ENCODE measurements at places on chromosomes 16 and 17. TPM values are rescaled to one million over a fixed set of nuclear protein-coding genes. Genes with fewer than 3 reads are reported as not detected.

DNA sequence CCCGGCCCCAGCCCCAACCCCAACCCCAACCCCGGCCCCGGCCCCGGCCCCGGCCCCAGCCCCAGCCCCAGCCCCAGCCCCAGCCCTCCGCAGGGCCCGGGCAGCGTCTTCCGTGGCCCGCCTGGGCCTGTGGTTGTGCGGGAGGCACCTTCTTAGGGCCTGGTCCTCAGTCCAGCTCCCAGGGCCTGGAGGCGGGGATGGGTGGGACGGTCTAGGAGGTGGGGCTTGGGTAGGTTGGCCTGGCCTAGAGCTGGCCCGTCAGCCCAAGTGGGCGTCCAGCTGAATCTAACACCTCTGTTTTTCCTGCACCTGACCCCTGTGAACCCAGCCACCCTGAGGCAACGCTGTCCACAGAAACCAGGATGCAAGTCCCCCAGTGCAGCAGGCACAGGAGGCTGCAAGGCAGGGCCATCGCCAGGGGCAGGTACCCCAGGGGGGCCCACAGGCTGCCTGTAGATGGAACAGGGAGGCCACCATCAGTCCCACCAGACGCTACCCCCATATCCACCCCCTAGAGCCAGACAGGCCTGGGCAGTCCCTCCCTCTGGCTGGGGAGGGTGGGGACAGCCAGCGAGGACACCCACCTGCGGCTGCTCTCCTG is 8.8 kb downstream of the MSLN start:
- no peaks in the 10 kb centered on the region for H3K4me1 ChIP-seq
- H3K27me3 ChIP-seq: no peaks in the 10 kb centered on the region
- no peaks in the 10 kb centered on the region for H3K36me3 ChIP-seq
- no peak overlapping the region for H3K27ac ChIP-seq

DNA sequence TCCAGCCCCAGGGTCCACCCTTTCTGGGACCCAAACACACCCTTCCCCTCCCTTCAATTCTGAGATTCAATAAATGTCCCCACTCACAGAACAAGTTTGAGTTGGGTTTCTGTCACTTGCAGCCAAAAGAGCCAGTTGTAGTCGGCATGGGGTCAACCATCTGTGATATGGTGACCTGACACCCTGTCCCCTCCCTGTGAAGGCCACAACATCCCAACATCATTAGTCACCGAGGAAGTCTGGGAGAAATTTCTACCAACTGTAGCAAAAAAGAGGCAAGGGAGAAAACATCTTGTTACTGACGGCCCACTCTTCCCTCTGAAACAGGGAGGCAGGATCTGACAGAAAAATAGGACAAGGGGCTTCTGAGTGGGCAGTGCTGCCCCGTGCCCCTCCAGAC is 638 bp upstream of the LYZL6 start:
- DNase-seq: no peak
- H3K36me3 ChIP-seq: no peaks in the 10 kb centered on the region
- H3K27ac ChIP-seq: no peak overlapping the region
- no peaks in the 10 kb centered on the region for H3K27me3 ChIP-seq
- no peaks in the 10 kb centered on the region for H3K4me1 ChIP-seq

GRCh38 chr16:89811321-89811720 is 5.1 kb downstream of the FANCA start:
- H3K27me3 ChIP-seq: no peaks in the 10 kb centered on the region
- DNase-seq: no peak
- H3K36me3 ChIP-seq: peaks cover 45% of the 10 kb centered on the region
- H3K27ac ChIP-seq: no peak overlapping the region
- peaks cover 7% of the 10 kb centered on the region for H3K4me1 ChIP-seq

DNA sequence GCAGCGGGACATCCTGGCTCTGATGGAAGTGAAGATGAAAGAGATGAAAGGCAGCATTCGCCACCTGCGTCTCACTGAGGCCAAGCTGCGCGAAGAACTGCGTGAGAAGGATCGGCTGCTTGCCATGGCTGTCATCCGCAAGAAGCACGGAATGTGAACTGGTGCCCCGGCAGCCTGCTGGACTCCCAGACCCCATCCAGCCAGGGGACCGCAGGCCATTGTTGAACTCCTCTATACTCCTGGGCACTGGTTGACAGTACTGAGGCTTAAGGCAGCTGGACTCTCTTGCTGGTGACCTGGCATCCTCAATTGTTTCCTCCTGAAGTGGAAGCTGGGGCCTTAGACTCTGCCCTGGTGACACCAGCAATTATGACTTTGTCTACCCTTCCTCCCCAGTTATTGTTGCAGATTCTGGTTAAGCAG is 1.2 kb downstream of the THAP11 start:
- H3K27me3 ChIP-seq: no peaks in the 10 kb centered on the region
- peak overlapping the region; percentile 91 for H3K27ac ChIP-seq
- DNase-seq: no peak
- peaks cover 38% of the 10 kb centered on the region for H3K4me1 ChIP-seq
- H3K4me3 ChIP-seq: peak overlapping the region; percentile 95

DNA sequence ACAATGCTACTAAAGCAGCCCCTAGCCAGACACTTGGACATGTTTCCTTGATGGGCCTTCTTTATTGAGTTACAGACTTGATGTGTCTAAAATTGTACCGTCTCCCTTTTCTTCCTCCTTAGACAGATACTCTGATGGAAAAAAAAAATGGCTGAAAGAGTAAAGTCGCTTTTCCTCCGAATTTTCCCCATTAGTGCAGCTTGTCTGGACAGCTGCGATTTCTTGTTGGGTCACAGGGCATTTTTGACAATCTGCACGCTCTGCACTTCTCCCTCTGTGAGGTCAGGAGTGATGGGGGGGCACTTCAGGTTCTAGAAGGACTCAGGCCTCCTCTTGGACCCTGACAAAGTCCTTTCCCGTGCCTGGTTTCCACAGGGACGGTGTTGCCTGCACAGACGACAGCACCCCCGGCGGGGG is 968 bp upstream of the PRKAR1A start:
- H3K4me3 ChIP-seq: peak overlapping the region; percentile 76
- H3K27me3 ChIP-seq: no peaks in the 10 kb centered on the region
- H3K27ac ChIP-seq: peak overlapping the region; percentile 32
- DNase-seq: no peak
- H3K36me3 ChIP-seq: peaks cover 24% of the 10 kb centered on the region

- DNase-seq: no peak
- H3K27ac ChIP-seq: no peak overlapping the region
- H3K4me3 ChIP-seq: no peak overlapping the region
- no peaks in the 10 kb centered on the region for H3K36me3 ChIP-seq
- H3K4me1 ChIP-seq: no peaks in the 10 kb centered on the region
Measured at GRCh38 chr17:69869667-69870066, 205.4 kb upstream of the KCNJ16 start.

DNA sequence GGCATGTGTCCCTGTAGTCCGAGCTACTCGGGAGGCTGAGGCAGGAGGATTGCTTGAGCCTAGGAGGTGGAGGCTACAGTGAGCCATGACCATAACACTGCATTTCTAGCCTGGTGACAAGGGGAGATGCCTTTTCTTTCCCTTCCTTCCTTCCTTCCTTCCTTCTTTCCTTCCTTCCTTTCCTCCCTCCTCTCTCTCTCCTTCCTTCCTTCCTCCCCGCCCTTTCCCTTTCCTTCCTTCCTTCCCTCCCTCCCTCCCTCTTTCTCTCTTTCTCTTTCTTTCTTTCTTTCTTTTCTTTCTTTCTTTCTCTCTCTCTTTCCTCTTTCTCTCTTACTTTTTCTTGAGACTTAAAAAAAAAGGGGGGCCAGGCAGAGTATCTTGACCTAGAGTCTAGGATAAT is 3.1 kb upstream of the CEP20 start:
- H3K4me1 ChIP-seq: peaks cover 15% of the 10 kb centered on the region
- no peaks in the 10 kb centered on the region for H3K27me3 ChIP-seq
- DNase-seq: no peak
- H3K27ac ChIP-seq: no peak overlapping the region

DNA sequence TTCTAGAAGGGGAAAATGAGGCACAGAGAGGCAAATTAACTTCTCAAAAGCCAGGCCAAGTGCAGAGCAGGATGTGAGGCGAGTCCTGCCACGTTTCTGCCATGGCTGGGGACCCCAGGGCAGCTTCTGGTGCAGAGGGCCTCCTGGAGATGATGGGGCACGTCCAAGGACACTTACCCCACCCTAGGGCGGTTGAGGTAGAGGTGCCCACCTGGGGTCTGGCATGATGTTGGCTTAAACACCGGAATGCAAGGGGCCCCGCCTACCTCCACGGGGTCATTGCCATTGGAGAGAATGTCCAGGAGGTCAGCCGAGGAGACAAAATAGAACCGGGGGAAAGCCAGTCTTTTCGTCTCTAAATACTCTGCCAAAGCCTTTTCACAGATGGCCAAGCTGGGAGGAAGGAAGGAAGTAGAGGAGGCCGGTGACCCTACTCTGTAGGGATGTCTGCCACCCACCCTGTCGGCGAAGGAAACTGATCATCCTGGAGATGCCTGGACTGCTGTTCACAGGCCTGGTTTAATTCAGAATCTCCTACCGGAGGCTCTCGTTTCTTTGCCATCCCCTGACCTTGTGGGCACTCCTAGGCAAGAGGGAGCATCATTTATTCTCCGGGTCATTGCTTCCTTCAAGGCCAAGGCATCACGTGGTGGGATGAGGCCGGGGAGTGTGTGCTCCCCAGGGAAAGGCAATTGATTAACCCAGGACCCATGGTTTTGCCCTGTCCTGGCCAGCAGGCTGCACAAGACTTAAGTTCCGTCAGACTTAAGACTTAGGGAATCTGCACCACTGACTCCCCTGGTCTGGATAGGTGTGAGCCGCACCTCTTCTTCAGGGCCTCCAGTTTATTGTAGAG is 70.5 kb downstream of the DNAH17 start:
- DNase-seq: no peak
- H3K4me1 ChIP-seq: no peaks in the 10 kb centered on the region
- H3K4me3 ChIP-seq: no peak overlapping the region

The TBC1D3B gene
- total RNA-seq: 2.6 TPM

The OTOP3 gene
- total RNA-seq: not detected

Measured in activated naive CD8-positive, alpha-beta T cell treated with anti-CD3 and anti-CD28 coated beads for 36 hours (primary cell).